CD14-positive monocyte (primary cell): ENCODE measurements at places on chromosomes 1 and 21.

- DNase-seq, result no peak
Observed at GRCh38 chr1:41733021-41733420, 185.7 kb downstream of the HIVEP3 start.

GRCh38 chr1:39609618-39610331 lies 29.7 kb downstream of the HEYL start:
- peak; percentile 69 for DNase-seq

DNA sequence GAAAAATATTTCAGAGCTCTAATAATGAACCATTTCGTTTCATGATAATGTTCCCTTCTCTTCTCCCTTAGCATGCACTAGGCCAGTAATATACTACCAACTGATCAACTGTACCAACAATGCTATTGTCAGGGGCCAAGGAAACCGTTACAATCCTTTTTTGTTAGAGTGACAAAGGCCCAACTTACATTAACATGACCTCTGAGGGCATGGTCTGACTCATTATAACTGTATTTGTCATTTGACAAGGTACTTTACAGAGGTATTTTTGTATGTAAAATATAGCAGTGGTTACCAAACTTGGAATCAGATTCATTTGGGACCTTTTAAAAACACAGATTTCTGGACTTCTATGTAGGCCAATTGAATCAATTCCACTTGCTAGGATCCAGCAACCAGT lies 102.6 kb upstream of the RRP15 start:
- no peak for DNase-seq

DNA sequence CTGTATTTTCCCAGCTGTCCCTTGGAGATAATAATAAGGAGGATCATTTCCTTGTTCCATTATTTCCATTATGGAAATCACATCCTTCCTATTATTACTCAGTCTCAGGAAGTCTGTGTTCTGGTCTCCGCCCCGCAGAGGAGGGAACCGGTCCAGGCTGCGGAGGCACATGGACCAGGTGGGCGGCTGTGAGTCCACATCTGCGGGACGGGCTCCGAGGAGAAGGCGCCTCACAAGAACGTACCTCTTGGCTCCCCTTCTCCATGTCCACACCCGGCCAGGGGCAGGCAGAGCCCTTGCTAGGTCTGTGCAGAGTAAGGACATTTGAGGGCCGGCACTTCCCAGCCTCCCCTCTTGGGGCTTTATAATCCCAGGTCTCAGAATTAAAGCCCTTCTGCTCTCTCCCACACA lies 14.6 kb downstream of the RAB7B start:
- DNase-seq, result no peak
